ENCODE measurements at places on chromosomes 1 and 21.
A peak's percentile ranks its signal among the peaks of the same experiment; 100 is the strongest.

GRCh38 chr1:87243573-87243972, 85.1 kb upstream of the LMO4 start:
- no peak for DNase-seq

GRCh38 chr21:33670076-33670978, 28.0 kb downstream of the ITSN1 start:
- DNase-seq = no peak

- DNase-seq = no peak
Measured at GRCh38 chr1:41447995-41448770, 36.3 kb downstream of the EDN2 start.

DNA sequence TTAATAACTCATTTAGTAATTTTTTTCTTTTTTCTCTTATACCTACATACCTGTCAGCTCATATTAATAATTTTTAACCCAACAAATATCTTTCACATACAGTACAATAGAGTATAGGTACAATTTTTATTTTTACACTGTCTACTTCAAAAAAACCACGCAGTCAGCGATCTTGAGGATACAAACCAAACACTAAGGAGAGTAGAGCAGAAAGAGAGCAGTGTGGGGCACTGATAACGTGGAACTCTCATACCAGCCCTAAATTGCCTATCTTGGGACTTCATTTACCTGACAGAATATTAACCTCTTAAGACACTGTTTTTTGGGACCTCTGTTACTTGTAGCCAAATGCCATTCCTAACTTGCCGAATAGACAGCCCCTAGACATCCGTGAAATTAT, 5.5 kb downstream of the TRMT1L start:
- DNase-seq = no peak

DNA sequence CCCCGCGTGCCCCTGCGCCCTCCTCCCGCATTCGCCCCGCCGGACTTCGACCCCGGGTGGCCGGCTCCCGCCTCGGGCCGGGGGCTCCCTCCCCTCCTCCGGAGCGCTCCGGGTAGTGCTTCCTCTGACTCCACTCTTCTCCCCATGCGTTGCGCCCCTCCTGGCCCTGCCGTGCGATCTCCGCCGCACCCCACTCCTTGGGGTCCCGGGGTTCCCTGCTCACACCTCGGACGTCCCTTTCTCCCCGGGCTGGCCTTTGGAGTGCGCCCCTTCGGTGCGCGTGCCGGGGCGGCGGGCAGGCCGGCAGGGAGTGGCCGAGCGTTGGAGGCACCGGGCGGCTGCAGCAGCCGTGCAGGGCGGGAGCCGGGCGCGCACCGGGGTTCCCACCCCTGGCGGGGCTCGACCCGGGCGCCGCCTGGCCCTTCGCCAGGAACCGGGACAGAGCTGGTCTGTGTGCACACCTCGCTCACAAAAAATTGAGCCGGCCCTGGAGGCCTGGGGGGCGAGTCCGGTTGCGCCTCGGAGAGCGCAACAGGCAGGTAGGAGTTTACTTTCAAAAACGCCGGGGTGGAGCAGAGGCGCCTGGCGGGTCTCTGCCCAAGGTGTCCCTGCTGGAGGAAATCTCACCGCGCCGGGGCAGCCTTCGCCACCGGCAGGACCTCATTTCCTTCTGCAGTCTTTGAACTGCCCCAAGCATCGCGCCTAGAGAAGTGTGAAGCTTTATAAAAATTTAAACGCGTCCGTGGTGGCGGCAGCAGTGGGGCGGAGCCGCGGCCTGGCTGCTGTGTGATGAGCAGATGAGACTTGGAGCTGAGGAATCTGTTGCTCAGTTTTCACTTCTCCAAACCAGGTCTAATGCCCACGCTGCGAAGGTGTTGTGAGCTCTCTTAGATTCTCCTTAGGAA, 650 bp downstream of the VANGL1 start:
- peak; percentile 41 for DNase-seq

DNA sequence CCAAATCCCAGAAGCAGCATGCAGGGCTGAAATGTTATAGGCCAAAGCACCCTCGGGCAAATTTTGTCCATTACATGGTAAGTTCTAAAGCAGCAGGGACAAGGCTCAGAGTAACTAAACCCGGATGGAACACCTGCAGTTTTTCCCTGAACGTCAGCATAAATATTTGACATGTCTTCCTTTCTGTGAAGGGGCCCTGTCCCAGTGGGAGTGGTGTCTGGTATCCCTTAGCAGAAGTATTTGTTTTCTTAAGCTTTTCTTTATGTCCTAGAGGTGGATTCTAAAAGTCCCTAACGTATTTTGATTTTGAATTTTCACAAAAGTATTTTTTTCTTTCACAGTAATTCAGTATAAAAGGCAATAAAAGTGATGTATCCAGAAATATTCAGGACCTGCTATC, 223.9 kb downstream of the ST6GALNAC3 start:
- DNase-seq = no peak

DNA sequence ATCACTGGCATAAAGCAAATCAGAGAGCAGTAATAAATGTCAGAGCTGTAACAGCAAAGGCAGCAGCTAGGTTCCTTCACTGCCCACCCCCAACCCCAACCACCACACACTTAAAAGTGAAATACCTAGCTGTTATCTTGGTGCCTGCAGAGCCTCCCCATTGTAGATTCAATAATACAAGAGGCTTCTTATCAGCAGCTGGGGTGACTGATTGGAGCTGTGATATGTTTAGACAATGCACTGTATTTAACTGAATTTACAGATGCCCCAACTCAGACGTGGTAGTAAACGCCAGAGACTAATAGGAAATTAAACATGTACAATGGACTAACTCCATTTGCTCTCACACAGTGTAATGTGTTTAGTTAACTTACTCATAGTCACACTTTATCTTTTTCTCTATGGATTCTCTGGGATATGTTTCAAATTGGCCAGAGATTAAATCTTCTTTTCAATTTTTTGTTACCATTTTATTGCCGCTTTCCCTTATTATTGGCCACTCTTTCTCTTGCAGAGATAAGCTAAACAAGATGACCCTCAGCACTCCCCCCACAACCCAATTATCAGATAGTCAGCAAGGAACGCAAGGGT, 117.1 kb downstream of the ESRRG start:
- no peak for DNase-seq

- no peak for DNase-seq
Measured at GRCh38 chr1:211710566-211711314, 35.3 kb upstream of the NEK2 start.

DNA sequence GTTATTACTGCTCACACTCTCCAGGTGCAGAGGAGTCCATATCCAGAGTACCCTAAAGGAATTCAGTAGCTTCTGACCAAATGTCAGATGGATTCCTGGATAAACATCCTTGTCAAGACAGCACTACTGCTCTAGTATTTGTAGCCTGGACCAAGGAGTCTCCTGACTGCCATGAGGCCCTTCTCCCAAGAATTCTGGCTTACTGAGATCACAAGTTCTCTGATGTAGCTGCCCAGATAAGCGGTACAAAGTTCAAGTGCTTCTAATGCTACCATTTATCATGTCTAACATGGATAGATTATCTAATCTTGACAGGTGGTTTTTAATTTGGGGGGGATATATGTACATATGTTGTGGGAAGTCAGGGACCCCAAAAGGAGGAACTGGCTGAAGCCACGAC, 196.6 kb upstream of the HMCN1 start:
- DNase-seq = no peak

DNA sequence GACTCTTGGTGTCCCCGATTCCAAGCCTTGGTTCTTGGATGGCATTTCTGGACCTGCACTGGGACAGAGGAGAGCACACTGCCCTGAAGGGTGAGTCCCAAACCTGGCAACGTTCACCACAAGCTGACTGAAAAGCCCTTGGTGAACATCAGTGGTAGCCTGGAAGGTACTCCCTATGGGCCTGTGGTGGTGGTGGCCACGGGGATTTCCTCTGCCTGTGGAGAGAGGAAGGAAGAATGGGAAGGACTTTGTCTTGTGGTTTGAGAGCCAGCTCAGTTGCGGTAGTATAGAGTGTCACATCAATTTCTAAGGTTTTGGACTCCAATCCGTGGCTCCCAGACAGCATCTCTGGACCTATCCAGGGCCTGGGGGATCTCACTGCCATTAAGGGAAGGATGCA, 50.7 kb downstream of the DNAH14 start:
- DNase-seq = no peak

- no peak for DNase-seq
Measured at GRCh38 chr1:26767714-26768113, 20.0 kb upstream of the PIGV start.

- DNase-seq = no peak
Measured at GRCh38 chr1:100423832-100424337, 71.6 kb downstream of the CDC14A start.

DNA sequence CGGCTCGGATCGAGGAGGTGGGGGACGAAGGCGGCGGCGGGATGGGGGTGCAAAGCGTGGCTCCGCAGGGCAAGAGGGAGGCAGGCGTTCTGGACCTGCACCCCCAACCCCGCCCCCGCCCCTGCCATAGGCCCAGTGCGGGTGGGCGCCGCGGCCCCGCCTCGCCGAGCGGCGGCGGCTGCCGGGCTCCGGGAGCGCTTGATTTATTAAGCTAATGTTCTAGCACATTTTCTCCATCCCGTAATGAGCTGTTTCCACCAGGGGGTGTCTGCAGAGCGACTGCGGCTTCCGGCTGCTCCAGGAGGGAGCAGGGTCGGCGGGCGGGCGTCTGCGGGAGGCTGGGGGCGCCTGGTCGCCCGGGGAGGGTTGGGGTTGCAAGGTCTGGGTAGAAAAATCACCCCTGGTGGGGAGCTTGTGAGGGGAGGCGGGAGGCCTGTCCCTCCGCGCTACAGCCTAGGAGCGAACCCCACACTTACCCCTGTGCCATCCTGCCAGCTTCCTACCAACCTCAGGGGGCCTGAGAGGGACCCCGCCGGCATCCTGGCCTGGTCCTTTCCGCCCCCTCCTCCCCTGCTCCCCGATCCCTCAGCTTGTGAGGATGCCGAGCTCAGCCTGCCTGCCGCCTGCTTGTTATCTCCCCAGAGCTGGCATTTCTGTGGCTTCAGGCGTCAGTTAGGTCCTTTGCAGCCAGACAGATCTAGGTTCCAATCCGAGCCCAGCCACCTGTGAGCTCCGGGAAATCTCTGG, 48.5 kb upstream of the ACOT11 start:
- peak; percentile 34 for DNase-seq

DNA sequence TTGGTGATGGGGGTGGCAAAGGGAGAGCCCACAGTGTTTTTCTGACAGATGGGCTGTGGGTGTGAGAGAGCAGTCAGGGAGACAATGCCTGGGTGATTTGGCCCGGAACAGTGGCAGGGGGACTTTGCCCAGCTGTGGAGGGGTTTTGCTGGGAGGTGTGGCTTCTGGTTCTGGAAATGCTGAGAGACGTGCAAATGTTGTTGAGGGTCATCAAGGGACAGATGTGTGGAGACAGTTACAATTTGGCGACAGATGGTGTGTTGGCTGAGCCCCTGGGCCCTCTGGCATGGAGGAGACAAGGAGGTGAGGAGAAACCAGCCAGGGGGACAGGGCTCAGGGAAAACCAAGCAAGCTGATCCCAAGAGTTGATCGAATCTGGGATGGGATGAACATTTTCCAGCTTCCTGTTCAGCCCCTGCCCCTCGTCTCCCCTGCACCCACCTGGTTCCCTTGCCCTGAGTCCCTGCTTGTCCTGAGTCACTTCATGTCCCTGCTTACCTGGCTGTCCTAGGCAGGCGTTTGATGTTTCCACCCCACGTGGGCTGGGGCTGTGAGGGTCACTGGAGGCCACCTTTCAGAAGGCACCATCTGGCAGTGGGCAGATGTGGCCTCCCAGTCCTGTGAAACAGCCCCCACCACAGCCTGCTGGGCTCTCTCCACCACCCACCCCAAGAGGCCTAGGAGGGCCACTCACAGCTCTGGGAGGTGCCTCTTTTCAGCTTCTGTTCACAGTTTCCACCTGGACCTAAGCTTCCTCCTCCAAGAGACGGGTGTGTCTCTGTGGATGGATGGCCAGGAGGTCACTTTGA, 15.8 kb upstream of the ZNF678 start:
- no peak for DNase-seq

DNA sequence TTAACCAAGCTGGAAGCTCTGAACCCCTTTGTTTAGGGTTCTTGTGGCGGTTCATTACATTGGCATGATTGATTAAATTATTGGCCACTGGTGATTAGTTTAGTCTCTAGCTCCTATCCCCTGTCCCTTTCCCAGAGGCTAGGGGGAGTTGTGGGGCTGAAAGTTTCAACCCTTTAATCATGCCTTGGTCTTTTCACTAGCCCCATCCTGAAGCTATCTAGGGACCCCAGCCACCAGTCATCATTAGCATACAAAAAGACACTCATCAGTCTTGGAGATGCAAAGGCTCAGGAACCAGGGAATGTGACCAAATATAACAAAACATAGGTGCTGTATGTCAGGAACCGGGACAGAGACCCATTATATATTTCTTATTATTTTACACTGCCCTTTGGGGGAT, 34.7 kb upstream of the SNX27 start:
- DNase-seq = no peak

GRCh38 chr1:66393586-66394287, 140.2 kb upstream of the SGIP1 start:
- no peak for DNase-seq

- no peak for DNase-seq
Measured at GRCh38 chr1:171433451-171433850, 51.9 kb upstream of the PRRC2C start.

- DNase-seq = no peak
Measured at GRCh38 chr1:53618500-53619366, 120.2 kb downstream of the GLIS1 start.

DNA sequence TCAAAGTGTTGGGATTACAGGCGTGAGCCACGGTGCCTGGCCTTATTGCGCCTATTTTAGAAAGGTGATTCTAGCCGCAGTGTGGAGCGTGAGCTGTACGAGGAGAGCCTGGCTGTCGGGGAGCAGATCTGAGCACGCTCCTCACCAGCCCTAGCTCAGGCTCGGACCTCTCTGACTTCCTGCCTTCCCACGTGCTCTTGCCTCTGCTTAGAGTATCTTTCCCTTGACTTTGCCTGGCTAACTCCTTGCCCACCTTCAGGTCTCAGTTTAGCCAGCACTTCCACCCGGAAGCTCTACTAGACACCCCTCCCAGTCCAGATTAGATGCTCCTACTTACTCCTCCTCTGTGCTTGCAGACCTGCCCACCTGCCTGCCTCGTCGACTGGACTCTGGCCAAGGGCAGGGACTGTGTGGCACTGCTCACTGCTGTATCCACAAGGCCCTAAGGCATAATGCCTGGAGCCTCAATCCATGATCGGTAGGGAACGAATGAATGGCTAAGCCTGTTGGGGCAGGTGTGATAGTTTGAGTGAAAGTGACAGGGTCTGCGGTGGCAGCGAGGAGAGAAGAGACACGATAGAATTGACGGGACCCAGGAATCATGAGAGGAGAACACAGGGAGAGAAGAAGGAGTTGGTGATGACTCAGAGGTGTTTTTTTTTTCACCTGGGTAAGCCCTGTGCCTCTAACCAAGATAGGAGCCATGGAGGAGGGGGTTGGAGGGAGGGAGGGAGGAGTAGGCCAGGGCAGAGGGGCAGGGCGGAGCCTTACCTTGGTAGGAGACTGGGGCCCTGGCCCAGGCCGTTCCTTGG, 28.1 kb upstream of the WASF2 start:
- DNase-seq = no peak

- no peak for DNase-seq
Measured at GRCh38 chr1:54298284-54299033, 98.5 kb downstream of the MRPL37 start.

DNA sequence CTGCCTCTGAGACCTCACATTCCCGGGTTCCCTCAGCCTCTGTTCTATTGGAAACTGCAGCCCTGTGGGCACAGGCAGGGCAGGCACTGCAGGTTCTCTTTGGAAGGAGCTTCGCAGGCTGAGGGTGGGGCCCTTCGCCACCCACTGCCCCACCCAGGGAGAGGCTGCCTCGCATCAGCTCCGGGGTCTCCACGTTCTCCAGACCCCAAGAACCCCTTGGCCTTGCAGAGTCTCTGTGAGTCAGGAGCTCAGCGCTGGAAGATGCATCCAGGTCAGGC, 8.6 kb upstream of the C1orf159 start:
- no peak for DNase-seq

GRCh38 chr1:201988601-201989000, 6.2 kb downstream of the RNPEP start:
- DNase-seq = no peak
